Activated gamma-delta T cell (primary cell): ENCODE measurements at places on chromosomes 12 and 14.

GRCh38 chr12:104844123-104844522, 114.0 kb downstream of the SLC41A2 start:
- no peak for DNase-seq

- DNase-seq, result no peak
Measured at GRCh38 chr12:53738406-53739213, 11.4 kb upstream of the CALCOCO1 start.

GRCh38 chr14:59847711-59848110, 22.9 kb downstream of the RTN1 start:
- no peak for DNase-seq

GRCh38 chr14:101350691-101351090, 210.6 kb upstream of the DIO3 start:
- no peak for DNase-seq

DNA sequence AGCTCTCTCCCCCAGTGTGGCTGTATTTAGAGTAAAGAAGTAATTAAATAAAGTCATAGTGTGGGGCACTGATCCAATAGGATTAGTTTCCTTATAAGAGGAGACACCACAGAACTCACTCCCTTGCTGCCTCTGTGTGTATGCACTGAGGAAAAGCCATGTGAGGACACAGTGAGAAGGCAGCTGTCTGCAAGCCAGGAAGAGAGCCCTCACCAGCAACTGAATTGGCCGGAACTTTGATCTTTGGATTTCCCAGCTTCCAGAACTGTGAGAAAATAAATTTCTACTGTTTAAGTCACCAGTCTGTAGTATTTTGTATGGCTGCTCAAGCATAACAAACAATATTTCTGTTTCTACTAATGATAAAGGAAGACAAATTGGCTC, 368.7 kb upstream of the PRICKLE1 start:
- DNase-seq, result no peak

GRCh38 chr12:42945927-42946326, 356.4 kb upstream of the PRICKLE1 start:
- DNase-seq, result no peak
